ENCODE measurements at places on chromosomes 4 and X.

- no peak for DNase-seq
Measured at GRCh38 chr4:148557793-148558192, 115.6 kb upstream of the NR3C2 start.

DNA sequence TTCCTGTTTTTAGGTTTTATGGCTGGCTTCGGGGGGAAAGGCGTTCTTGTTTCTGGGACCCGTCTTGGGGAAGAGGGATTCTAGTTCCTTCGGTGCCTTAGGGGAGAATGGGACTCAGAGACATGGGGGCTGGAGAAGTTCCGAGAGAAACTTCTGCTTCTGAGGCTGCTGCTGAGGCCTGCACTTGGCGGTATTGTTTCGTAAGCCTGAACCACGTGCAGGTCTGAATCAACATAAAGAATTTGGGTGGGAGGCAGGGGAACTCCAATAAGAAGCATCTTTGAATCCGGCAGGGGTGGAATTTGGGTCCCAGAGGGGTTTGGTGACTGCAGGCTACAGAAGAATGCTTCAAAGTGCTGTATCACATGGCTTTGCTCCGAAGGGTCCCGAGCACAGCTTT is 15.1 kb downstream of the XG start:
- DNase-seq: no peak

- DNase-seq: no peak
Measured at GRCh38 chrX:10280071-10280470, 123.3 kb downstream of the CLCN4 start.

GRCh38 chr4:174058846-174059245 is 224.6 kb downstream of the FBXO8 start:
- no peak for DNase-seq

DNA sequence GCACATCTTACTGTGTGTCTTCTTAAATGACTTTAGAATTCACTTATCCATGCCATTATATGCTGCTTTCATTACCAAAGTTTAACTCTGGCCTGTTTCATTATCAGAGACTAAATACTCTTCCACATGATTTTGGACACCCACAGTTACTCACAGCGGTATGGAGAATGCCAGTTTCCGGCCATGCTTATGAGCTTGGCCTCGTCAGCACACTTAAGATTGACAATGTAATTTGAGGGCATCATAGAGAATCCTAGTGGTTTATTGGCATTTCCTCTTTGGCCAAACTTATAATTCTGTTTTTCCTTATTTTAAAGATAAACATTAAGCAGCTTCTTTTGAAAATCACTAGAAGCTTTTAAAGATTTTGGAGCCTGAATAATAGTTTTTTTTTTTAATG is 104.5 kb downstream of the IRF2 start:
- DNase-seq: no peak

GRCh38 chr4:10460313-10461047 is 3.3 kb upstream of the ZNF518B start:
- DNase-seq: no peak

DNA sequence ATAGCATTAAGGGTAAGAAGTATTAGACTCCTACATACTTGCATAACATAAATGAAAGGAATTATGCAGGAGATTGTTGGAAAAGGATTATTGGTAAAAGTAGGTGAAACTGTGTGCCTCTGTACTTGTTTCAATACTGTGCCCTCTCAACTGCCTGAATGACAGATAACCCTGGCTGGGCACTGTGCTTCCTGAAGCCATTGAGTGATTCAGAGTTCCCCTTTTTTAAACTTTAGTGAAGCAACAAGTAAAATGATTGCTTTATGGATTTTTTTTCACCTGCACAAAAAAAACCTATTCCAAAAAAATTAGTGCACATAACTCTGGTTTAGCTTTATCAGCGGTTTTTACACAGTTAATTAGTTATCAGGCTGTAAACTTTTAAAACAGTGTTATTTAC is 204.8 kb downstream of the TRAM1L1 start:
- no peak for DNase-seq

DNA sequence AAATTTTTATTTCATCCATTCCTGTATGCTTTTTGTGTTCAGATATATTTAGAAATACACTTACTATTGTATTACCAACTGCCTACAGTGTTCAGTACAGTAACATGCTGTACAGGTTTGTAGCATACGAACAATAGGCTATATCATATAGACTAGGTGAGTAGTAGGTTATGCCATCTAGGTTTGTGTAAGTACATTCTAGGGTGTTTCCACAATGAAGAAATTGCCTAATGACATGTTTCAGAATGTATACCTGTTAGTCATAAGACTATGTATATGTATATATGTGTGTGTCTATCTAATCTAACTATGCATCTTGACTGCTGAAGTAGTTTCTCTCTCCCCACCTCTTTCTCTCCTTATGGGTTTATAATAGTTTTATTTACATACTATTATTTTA is 51.5 kb upstream of the BTC start:
- DNase-seq: no peak

- no peak for DNase-seq
Measured at GRCh38 chr4:1474126-1475090, 68.2 kb upstream of the NKX1-1 start.

DNA sequence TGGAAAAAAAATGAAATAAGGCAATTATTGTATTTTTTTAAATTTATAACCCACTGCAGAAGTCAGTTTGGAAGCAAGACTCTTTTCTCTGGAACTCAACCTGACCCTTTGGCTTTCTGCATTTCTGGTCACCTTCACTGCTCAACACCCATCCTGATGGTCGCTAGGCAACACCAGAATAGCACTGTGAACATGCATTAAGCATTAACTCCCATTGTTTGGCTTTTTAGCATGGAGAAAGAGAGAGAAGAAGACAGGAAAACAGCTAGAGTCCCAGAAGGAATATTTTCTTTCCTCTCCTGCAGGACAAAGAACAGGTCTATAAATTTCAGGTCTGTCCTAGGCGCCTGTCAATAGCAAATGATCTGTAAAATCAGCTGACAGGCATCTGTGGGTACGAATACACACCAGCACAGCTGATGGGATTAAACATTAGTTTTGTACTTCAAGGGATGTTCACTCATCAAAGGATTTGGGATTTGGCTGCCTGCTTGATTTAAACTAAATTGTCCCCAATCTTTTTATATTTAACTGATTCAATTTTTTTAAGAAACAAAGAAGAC is 137.2 kb upstream of the ETNPPL start:
- DNase-seq: no peak

DNA sequence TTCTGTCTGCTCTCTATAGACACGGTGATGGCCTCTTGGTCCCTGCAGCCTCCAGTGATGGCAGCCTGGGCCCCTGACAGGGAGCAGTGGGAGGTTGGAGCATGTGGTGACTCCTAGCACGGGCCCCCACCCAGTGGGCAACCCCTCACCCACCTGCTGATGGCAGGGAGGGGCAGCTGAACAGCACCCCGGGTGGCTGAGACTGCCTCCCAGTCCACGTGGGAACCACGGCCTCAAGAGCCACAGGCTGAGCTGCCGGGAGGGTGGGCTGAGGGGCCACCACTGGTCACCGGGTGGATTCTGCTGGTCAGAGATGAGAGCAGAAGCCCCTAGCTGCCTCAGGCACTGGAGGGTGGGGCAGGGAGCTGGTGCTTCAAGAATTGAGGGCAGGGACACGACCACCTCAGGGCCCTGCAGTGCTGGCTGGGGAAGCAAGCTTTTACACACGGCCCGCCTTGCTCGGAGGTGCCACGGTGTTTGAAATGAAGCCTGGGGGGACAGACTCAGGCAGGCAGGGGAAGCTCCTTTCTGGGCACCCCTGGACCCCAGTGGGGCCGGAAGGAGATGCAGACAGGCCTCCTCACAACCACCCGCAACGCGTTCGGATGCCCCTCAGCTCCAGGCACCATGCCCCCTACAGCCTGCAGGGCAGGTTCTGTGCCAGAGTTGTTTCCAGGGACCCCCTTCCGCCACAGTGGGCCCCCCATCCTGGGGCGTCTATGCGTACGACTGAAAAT is 6.3 kb upstream of the HAUS3 start:
- DNase-seq: no peak

GRCh38 chr4:87049508-87049907 is 114.7 kb downstream of the AFF1 start:
- no peak for DNase-seq

DNA sequence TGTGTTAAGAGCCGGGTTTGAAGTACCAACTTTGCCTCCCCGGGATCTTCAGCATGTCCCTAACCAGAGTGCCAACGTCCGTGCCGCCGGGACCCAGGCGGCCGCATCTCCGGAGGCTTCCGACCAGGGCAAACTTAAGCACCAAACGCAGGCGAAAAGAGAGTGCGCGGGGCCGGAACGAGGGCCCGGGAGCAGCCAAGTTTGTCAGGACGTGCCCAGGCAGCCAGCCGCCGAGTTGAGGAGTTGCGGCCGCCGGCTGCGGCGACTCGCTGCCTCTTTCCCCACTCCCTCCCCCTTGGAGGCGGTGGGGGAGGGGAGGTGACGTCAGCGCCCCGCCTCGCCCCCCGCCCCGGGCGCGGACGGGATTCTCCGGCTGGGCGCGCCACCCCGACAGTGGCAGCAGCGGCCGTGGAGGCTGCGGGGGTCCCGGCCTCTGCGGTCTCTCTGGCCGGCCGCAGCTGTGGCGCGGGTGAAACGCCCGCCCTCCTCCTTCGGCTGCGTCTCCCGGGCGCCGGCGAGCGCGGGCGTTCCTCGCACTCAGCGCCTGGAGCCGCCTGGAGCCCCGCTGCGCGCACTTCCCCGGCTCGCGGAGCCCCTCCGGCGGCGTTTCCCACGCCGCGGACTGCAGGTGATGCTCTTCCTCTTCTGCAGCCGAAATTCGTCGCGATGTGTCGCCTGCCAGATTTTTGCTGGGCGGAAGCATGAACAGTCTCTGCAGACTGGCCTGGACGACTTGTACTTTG is 2.9 kb upstream of the FAT1 start:
- DNase-seq: no peak

DNA sequence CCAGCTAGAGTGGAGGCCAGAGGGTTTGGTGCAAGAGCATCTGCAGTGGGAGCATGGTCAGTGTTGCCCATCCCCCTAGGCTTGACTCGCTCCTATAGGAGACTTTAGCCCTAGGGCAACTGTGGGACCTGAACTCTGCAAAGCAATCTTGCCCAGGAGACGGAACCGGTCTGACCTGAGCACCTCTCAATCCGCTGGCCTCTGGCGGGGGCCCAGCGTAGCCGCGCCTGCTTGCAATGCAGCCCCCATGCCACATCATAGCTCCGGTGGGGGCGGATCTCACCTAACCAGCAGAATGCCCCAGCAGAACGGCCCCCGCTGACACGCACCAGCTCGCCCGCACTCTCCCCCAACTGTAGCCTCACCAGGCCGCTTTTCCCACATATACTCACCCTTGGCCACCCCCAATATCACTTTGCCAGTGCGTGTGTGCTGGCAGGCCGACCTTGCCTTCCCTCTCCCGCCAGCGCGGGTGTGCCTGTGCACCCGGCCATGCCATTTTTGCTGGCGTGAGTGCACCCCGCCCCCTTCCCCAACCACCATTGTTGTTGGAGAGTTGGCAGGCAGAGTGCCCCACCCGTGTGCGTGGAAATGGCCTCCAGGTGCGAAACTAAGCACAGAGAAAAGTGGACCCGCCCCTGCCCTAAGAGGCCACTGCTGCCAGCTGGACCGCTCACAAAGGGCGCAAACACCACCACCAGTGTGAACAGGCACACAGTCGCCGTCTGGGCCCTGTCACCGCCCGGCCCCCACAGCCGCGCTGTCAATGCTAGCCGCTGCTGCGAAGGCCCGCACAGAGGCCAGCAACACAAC is 5.8 kb downstream of the BEX4 start:
- no peak for DNase-seq

DNA sequence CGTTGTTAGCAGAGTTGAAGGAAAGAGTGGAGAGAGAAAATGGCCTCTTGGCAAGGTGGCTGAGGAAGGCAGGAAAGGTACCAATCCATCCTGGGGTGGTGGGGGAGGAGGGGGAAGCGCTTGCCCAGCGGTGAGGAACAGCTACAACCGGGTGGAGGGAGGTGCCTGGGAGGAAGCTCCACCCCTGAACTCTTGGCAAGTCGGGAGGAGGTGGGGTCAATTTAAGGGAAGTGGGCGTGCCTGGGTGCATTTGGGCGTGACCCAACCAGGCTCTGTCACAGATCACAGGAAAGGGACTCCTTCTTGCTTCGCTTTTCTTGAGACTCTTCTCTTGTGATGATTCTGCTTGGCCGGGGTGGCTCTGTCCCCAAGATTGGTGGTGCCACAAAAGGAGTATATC is 41.7 kb downstream of the BCORL1 start:
- DNase-seq: peak; percentile 84

- peak; percentile 92 for DNase-seq
Measured at GRCh38 chr4:75630174-75630936, at the start of gene CDKL2. Gene CDKL2, minus strand, starts transcription at chr4:75630528. Its CDS starts 4,540 bp downstream, at chr4:75625988.

- DNase-seq: no peak
Measured at GRCh38 chr4:27020203-27020602, 159.6 kb downstream of the STIM2 start.

DNA sequence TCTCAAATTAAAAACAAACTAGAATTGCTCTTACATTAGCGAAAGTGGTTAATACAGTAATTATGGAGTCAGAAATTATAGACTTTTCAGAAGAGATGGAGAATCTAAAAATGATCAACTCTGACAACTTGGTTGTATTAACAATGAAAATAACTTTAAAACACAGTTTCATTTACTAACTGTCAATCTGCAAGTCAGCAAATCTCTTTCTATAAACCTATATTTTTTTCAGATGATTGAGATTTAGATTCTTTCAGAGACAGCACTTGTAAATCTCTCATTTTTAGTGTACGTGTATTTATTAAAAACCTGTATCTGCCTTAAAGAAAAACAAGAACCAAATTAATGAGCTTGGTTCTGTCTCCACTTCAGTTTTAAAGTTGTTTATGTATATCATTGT is 311.4 kb downstream of the EPHA5 start:
- DNase-seq: no peak

- DNase-seq: no peak
Measured at GRCh38 chr4:38911257-38911656, 43.7 kb downstream of the FAM114A1 start.

DNA sequence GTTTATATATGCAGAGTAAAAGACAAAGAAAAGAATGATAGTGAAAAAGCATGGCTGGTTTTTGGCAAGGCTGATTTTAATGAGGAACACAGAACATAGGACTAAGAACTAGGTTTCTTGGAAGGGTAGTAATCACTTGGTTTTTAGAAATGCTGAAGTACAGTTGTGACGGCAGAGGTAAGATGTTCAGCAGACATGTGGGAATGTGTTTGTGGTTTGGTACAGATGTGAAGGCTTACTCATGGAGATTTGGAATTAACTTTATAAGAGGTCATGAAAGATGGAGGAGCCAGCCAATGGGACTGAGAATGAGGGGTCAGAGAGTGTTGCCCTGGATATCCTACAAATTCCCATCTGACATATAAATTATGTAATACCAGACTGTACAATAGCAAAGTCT is 243.6 kb downstream of the NPFFR2 start:
- DNase-seq: no peak

GRCh38 chr4:139734201-139734874 is 68.7 kb downstream of the MGST2 start:
- no peak for DNase-seq
